ENCODE measurements at places on chromosomes 13 and 19. TPM values are rescaled to one million over a fixed set of nuclear protein-coding genes. Genes with fewer than 3 reads are reported as not detected.

The DACT3 gene
- 0.19 TPM for total RNA-seq

The GCDH gene
- total RNA-seq, result 16.5 TPM

The XPO4 gene
- total RNA-seq, result 19.0 TPM

The LGALS4 gene
- total RNA-seq, result not detected

All from endothelial cell of coronary artery (primary cell).